ENCODE measurements at places on chromosomes 3 and 15. TPM values are rescaled to one million over a fixed set of nuclear protein-coding genes. Genes with fewer than 3 reads are reported as not detected.
A peak's percentile ranks its signal among the peaks of the same experiment; 100 is the strongest.

RASGRF1 gene
- 0.05 TPM for polyA plus RNA-seq

ANKDD1A gene
- 2.1 TPM for polyA plus RNA-seq

PAQR5 gene
- 0.32 TPM for polyA plus RNA-seq

DCLK3 gene
- 0.18 TPM for polyA plus RNA-seq

SERINC4 gene
- 0.41 TPM for polyA plus RNA-seq

IGF1R gene
- 9.0 TPM for polyA plus RNA-seq

LEKR1 gene
- 1.2 TPM for polyA plus RNA-seq

WDR53 gene
- 10.3 TPM for polyA plus RNA-seq

- no peak for DNase-seq
Observed at GRCh38 chr3:170719300-170719699, 133.4 kb upstream of the SLC7A14 start.

DNA sequence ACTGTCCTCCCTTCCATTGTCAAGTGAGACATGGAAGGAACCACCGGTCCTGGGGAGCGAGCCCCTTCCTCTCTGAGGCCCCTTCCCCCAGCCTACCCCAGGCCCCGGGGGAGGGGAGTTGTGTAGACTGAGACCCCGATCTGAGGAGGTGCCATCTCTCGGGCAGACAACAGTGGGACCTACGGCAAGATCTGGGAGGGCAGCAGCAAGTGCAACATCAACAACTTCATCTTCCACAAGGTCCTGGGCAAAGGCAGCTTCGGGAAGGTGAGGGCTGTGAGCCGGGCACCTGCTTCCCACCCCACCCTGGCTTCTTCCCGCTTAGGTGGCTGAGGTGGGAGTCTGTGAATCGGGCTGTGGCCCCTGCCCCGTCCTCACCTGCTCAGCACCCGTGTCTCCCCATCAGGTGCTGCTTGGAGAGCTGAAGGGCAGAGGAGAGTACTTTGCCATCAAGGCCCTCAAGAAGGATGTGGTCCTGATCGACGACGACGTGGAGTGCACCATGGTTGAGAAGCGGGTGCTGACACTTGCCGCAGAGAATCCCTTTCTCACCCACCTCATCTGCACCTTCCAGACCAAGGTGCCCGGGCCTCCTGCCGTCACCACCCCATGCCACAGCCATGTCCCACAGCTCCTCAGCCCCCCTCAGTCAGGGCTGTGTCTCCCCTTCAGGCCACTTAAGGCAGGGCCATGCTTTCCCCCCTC is 24.9 kb downstream of the PRKCD start:
- no peak for DNase-seq

DNA sequence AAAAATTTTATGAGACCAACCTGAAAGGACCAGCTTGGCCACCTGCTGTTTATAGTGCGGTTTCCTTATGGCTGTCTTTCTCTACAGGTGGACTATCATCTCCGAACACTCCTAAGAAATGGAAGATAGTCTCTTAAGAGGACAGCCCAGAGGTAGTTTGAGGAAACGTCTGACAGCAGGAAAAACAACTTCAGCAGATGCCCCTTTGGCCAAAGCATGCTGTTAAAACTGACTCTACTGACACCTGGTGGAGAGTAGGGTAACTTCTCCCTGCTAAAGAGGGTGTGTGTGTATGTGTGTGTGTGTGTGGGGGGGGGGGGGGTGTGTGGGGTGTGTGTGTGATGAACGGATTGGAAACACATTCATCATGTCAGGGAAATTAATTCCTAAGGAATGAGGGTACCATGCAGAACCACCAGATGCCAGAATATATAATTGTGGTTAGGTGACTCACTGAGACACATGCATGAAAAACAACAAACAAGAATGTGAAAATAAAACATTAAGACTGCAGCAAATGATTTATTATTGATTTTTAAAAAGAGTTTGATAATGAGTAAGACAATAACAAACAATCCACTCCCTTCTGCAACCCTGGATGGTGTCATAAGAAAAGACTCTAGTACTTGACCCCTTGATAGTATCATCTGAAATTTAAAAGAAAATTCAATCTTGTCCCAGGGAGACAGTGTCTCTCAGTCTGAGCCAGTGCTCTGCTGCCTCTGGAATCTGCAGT is 256.5 kb downstream of the THRB start:
- no peak for DNase-seq

GRCh38 chr3:183313351-183313750 is 60.3 kb downstream of the B3GNT5 start:
- DNase-seq, result no peak

- DNase-seq, result no peak
Observed at GRCh38 chr15:64532521-64533315, 72.3 kb downstream of the ZNF609 start.

GRCh38 chr15:69143756-69144436 is 16.5 kb upstream of the GLCE start:
- DNase-seq, result no peak

DNA sequence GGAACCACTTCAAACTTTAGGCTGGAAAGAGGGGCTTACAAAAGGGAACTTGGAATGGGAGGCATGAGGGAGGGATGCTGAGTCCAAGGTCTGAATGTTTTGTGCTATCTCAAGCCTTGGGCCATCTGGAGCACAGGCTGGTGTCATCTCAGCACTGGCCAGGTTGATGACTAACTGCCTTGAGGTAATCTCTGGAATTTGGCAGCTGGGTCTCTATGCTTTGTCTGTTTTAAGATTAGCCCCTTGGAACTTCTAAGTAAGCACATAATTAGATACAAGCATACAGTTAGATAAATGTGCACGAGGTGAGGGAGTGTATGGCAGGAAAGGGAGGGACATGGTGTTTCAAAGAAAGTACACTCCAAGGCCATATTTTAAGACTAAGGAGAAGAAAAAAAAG is 252.4 kb upstream of the CCDC54 start:
- peak; percentile 51 for DNase-seq

- no peak for DNase-seq
Observed at GRCh38 chr3:89246326-89246725, 138.9 kb downstream of the EPHA3 start.

- no peak for DNase-seq
Observed at GRCh38 chr3:143218166-143218835, 98.7 kb downstream of the CHST2 start.
